Femur (tissue), 1 donor: ENCODE measurements at places on chromosomes 5 and 9.

GRCh38 chr5:179147991-179148702, 88.0 kb downstream of the ZNF354C start:
- no peak for DNase-seq

- DNase-seq = no peak
Measured at GRCh38 chr5:122864400-122864799, 19.0 kb downstream of the SNX24 start.

DNA sequence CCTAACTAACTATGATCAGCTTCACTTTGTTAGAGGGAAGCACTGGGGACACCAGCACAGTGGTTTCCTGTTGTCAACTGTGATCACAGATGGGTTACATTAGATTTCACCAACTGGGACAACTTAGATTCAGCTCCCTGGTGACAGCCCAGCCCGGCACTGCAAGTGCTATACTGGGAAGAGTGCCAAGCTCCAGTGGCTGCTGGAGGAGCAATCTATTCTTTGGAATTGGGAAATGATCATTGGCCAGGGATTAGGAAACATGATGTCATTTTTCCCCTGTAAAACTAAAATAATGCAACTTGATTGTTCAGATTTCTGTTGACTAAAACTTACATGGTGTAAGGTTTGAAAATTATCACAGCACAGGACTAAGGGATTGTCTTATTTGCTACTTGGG, 33.2 kb downstream of the PTGR1 start:
- DNase-seq = peak; percentile 21

DNA sequence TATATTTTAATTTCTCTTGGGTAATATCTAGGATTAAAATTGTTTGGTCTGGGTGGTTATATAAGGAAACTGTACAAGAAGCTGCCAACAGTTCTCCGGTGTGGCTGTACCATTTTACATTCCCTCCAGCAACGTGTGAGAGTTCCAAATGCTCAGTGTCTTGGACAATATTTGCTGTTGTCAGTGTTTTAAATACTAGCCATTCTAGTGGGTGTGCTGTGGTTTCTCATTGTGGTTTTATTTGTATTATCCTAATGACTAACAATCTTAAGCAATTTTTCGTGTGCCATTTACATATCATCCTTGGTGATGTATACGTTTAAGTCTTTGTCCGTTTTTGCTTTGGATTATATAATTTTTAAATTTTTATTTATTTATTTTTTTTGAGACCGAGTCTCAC, 34.0 kb downstream of the TNFSF15 start:
- DNase-seq = no peak

DNA sequence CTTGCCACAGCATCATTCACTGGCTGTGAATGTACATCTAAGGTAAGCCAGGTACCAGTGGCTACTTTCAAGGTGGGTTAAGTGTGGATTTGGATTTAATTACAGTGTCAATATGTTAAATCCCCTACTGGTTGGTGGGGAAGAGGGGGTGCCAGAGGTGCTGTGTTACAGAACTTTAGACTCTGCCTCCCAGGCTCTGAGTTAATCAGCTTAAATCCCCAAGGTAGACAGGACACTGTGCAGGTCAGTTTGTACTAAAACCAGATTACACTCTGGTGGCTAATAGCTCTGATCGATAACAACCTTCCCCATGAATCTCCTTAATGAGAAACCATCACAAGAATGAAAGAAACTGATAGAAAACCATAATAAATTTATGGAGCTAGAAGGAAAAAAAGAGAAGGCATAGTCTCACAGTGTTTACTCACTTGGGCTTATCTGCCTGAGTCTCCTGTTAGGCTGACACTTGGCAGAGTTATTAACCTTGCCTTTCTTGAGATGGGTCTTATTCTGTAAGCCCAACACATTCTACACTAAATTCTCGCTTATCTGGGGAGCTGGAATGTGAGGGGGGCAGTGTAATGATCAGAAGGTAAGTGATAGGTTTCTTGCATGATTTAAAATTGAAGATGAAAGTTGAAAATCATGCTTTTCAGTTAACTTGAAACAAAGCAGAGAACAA, 106.8 kb downstream of the LMNB1 start:
- DNase-seq = no peak

GRCh38 chr9:77769246-77769645, 121.1 kb upstream of the GNA14 start:
- DNase-seq = no peak

DNA sequence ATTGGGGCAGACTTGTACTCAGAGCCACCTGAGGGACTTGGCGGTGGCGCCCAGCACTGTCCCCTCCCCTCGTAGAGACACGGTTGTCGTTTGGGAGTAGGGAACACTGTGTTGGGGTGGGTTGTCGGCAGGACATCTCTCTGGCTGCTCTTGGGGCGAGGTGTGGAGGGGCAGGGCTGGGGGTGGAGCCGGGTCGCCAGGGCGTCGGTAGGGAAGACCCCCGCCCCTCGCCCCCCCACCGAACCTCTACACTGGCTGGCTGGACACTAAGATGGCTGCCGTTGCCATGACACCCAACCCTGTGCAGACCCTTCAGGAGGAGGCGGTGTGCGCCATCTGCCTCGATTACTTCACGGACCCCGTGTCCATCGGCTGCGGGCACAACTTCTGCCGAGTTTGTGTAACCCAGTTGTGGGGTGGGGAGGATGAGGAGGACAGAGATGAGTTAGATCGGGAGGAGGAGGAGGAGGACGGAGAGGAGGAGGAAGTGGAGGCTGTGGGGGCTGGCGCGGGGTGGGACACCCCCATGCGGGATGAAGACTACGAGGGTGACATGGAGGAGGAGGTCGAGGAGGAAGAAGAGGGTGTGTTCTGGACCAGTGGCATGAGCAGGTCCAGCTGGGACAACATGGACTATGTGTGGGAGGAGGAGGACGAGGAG, 778 bp downstream of the TRIM41 start:
- DNase-seq = peak; percentile 83

DNA sequence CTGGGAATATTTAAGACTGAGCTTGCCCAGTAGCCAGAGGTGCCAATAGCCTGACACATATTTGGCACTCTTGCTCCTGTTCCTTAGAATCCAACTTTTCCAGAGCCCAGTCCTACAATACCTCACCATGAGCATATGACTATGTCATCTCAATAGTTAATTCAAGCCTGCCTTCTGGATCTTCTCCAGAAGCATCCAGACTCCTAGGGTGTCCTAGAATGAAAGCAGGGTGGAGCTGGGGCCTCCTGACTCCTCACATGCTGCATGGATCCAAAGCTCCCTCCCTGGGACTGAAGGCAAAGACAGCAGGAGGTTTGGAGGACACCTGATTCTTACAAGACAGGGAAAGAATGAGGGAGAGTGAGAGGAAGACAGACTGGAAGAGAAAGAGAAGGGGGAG, 37.9 kb downstream of the SH3TC2 start:
- no peak for DNase-seq

DNA sequence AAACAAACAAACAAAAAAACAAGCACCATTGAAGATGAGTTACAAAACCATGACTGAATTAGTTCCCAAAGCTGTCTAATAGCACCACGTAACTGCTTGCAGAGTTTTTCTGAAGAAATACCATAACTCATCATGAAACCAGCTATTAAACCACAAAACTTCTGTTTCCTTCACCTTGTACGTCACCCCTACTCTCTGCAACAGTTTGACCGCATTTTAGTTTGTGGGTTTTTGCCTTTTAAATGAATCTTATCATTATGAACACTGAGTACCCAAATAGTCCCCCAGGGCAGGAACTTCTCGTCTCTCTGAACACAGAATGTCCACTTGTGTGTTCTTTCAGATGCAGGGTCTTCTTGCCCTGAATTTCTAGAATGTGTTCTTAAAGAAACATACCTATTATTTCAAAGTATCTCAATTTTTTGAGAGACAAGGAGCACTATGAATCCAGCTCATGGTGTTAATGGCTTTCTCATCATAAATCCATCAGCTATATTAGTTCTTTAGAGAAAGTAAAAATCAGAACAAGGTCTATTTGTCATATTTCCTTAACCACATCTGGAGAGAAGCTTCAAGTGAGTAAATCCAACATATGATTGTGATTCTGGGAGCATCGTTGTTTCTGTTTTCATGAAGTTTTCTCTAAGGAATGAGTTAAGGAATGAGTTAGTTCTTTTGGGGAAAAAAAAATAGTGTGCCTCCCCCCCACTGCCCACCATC, 210.6 kb downstream of the AUH start:
- DNase-seq = no peak

DNA sequence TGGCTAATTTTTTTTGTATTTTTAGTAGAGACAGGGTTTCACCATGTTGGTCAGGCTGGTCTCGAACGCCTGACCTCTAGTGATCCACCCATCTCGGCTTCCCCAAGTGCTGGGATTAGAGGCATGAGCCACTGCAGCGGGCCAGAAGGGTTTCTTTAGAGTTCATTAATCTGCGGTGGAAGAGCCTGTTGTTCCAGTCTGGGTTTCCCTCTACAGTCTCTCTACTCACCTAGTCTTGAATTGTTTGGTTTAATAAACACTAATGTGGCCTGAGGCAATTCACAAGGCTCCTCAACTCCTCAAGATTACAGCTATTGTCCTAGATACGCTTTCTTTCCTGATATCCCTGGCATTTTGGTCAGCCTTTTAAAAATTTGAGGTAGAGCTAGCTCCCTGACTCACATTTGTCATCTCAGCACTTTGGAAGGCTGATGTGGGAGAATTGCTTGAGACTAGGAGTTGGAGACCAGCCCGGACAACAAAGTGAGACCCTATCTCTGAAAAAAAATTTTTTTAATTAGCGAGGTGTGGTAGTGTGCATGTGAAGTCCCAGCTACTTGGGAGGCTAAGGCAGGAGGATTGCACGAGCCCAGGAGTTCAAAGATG, 4.6 kb upstream of the SAR1B start:
- DNase-seq = no peak

DNA sequence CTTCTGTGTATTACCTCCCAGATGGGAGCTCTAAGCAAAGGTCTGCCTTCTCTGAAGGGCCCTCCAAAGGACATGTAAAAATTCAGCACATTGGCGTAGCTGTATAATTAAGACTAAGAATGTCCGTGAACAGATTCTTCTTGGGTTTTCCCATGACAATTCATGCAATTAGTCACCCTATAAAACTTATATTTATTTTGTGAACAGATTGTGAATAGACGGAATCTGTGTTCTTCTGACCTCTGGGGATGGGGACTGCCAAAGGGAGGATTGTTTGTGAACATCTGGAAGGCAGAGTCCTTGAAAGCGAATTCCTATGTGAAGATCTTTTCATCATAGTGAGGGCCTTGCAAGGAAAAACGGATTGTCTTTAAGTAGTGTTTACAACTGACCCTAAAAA, 111.3 kb downstream of the EGFLAM start:
- DNase-seq = no peak

DNA sequence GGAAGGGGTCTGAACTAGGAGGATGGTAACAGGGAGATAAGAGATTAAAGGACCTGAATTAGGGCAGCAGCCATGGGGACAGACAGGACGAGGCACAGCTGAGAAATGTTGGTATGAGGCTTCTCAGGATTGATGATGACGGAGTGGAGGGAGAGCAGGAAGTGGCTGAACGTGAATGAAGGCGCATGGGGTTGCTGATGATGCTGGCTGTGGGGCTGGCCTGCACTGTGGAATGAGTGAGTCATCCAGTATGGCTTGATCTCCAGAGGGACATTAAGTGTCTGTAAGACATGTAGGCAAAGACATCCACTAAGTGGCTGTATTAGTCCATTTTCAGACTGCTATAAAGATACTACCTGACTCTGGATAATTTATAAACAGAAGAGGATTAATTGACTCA, 256.4 kb downstream of the ICE1 start:
- DNase-seq = no peak

- DNase-seq = peak; percentile 92
Measured at GRCh38 chr9:113620377-113621161, 157.0 kb downstream of the RGS3 start.

DNA sequence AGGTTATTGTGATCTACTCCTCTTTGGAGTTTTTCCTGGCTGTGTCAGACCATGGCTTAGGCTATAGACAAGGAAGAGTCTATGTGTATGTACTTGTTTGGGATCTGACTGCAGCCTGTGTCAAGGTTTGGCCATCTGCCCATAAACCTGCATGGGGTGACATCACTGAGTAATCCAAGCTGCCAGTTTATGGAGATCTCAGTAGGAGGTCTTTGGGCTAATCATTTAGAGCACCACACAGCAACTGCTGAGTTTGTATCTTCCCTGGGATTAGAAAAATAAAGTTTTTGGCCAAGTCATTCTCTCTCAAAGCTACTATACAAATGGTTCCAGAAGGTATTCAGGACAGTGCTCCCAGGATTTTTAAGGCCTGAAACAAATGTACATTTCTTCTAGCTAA, 65.5 kb upstream of the HSPB3 start:
- DNase-seq = peak; percentile 66

DNA sequence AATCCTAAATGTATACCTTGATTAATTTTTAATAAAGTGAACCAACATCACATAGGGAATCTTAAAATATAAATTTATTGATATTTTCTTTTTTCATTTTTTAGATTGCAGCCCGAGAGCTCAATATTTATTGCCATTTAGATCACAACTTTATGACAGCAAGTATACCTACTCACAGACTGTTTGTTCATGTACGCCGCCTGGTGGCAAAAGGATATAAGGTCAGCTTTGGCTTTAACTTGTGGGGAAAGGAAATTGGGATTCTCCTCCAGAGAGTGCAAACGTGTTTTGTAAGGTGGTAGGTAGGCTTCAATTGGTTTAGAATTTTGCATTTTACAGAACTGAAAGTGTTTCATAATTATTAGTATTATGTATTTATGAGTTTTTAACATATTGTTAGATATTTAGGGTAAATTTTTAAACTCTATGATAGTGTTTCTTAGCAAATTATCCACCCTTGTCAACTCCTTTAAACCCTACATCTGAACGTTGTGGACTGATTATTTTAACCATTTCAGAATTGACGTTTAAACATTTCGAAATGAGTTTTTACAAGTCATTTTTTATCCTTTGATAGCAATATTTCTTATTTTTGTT, 17.5 kb upstream of the DHFR start:
- peak; percentile 66 for DNase-seq

GRCh38 chr9:121830441-121831140, 179.2 kb downstream of the DAB2IP start:
- DNase-seq = no peak

DNA sequence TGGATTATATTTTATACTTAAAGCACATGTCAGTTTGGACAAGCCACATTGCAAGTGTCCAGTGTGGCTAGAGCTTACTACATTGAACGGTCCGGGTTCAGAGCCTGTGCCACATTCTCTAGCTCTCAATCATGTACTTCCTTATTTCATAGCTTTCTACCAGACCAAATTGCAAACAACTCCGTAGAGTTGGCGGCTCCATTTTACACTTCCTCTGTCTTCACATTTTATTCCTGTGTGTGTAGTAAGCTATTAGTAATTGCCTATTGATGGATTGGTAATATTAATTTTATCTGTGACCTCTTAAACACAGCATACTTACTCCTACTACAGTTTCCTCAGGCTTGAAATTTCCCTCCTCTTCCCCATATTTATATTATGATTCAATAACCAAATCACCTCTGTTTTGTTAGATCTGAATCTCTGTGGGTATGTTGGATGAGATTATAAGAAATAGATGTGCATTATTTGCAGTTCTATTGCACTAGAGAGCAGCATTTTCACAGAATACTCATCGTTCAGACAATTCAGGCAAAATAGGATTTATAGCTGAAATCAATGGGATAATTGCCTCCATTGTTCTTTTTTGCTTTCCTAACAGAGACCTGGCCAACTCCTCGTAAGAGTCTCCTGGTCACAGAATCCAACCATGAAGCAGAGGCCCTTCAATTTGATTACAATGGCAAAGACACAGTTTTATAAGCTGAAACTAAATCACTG, 29.0 kb upstream of the C9orf72 start:
- no peak for DNase-seq

- peak; percentile 64 for DNase-seq
Measured at GRCh38 chr5:83718195-83718825, 2.3 kb downstream of the HAPLN1 start.
